ENCODE measurements at places on chromosomes 5 and 9.

DNA sequence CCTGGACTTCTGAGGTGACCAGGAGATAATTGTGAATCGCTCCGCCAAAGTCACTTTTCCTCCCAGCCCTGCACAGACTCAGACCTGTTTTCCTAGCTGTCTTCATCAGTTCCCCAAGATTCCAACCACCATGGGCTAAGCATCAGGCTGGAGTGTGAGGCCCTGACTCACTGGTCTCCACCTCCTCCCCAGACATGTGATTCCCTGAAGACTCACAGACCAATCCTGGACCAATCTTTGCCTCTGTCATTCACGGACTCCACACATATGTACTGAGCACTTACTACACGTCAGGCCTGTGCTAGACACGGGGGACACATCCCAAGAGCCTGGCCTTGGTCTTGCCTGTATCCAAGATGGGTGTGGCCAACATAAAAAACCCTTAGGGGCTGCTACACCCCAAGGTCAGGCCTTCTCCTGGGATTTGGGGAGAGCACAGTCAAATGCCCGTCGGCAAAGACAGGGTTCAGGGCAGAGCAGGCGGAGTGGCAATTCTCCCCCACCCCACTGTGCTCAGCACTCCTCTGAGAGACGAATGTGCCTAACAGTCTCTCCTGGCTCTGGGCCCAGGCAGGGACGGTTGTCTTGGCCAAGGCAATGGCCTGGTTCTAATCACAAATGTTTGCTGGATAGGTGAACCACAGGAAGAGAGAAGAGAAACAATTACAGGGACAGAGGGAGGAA, 11.9 kb downstream of the EEIG1 start:
- peak; percentile 50 for DNase-seq

DNA sequence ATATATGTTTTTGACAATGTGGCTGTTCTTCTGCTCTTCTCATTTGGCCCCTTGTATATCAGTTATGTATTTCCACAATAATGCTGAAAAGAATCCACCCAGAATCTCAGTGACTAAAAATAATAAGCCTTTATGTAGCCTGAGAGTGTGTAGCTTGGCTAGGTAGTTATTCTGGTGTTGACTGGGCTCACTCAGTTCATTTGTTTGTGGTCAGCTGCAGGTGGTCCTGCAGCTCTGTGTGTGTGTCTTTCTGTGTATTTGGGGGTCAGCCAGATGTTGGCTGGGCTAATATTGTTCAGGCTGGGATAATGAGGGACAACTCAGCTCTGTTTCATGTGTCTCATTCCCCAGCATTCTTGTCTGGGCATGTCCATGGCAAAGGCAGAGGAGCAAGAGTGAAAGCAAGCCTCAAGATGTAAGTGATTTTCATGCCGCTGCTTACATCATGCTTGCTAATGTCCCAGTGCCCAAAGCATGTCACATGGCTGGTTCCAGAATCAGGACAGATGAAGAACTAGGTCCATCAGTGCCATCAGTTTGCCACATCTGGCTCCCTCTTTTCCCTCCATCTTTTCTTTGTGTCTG, 162.8 kb downstream of the KCTD16 start:
- DNase-seq, result no peak

DNA sequence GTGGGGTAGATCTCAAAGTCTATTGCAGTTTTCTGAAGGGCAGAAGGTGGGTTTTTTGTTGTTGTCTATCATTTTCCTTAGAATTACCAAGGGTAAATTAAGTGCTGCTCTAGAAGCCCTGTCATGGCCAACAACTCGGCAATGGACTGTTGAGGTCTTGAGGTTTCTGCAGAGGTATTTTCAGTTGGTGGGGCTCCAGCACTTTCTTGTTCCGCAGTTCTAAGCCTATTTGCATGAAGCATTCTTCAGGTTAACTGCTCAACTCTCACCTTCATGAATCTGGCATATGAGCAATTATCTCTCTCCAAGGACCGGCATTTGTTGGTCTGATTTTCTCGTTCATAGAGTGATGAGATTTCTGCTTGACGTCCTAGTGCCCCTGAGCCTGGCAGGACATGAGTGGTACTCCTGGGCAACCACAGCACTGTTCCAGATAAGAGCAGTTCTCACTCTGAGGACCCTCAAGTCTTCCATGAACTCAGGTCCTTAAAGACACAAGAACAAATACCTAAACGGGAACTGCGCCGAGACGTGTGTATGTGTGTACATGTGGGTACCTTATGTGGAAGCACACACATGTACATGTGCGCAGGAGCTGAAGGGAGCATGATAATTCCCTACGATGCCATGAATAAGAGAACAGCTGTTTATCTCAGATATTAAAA, 544.5 kb downstream of the CSNK1G3 start:
- DNase-seq, result no peak

DNA sequence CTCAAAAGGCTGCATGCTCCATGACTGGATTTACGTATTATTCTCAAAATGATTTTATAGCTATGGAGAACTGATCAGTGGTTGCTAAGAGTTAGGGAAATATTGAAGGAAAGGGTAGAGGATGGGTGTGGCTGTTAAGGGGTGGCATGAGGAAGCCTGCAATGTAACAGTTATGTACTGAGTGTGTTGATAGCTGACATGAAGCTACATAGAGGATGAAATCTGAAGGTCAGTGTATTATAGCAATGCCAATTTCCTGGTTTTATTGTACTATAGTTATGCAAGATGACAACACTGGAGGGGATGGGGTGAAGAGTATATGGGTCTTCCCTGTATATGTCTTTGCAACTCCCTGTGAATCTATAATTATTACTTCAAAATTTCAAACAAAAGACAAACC, 51.0 kb downstream of the TMEM245 start:
- no peak for DNase-seq

- no peak for DNase-seq
Observed at GRCh38 chr5:72519111-72519510, 11.9 kb upstream of the ZNF366 start.

All from RKO (cell line).